Activated CD4-positive, alpha-beta T cell treated with anti-CD3 and anti-CD28 coated beads, Interleukin-2, amount 50 U/mL, for 24 hours (primary cell): ENCODE measurements at places on chromosomes 16 and 17.

- DNase-seq: no peak
Measured at GRCh38 chr17:74860872-74861661, 1.4 kb upstream of the GRIN2C start.

DNA sequence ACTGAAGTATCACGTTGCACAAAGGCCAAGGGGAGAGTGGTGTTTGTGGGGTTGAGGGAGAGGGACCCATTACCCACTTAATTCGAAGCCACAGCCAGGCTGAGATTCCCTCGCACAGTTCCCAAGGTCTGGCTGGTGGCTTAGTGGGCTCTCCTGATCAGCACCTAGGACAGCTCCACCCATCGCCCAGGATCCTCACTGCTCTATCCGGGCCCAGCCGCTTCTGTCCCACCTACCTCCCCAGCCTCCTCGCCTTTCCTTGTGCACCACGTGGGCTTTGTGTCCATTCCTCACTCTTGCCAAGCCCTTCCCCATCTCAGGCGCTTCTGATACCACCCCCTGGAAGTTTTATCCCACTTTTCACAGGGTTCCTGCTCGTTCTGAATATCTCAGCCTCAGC lies 163.5 kb downstream of the CCT6B start:
- DNase-seq: no peak

DNA sequence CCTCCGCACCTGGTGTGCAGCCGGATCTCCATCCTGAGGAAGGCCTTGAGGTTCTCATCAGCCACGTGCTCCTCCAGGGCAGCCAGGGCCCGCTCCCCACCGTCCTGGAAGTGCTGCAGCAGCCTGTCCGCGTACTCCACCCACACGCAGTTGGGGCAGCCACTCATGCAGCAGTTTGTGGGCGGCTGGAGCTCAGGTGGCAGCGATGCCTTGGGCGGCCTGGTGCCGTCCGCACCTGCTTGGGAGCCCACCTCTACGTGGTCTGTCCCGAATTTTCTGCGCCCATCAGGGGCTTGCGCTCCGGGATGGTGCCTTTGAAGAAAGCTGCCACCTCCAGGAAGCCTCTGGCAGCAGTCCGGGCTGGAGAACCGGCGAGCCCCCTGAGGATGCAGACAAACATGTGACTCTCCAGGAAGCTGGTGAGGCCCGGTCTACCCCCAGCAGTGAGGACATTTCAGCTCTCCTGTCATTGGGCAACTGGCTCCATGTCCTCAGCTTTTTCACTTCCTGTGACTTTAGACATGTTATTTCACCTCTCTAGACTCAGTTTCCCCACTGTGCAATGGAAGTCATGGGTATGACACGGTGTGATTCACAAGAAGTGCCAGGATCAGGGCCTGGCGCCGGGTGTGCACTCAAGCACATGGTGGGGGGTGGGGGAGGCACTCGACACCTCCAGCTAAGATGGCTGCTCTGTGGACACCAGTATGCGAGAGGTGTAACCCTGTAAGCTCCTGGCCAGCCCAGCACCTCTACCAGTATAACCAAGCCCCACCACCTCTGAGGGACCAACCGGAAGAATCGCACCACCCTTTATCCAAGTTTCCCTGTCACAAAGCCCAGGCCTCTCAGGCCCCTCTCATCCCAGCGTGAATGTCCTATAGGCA lies 957 bp downstream of the OXLD1 start:
- peak; percentile 62 for DNase-seq

DNA sequence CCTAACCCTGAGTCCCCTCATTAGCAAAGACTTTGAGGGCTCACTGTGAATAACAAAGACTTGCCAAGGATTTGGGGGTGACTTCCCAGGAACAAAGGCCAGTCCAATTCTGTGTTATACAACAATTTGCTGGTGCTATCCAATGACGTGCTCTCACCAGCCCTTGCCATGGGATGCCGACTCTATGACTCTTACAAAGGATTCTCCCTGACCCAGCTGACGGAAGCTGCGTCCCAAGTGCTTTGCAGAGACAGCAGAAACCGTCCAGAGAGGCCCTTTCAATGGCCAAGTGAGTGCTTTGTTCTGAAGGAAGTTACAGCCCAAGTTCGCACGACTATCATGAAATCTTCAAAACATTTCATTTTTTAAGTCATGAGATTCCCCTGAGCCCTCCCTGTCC lies 345.3 kb upstream of the TNRC6C start:
- DNase-seq: no peak

DNA sequence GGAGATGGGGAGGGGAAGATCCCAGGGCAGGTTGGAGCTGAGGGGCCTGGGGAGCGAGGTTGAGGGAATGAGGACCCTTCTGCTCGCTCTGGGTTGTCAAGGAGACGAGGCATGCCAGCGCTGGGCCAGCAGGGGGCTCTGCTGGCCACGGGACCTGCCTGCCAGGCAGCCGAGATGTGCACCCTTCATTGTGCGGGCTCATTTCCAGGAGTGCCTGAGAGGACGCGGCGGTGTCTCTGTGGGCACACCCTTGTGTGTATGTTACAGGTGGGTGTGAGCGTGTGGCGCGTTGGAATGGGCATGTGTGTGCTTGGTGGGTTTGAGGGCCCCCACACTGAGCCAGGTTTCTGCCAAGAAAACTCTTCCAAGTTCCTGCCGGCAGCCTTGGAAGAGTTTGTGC lies 15.9 kb downstream of the ARHGAP23 start:
- DNase-seq: peak; percentile 37

- no peak for DNase-seq
Measured at GRCh38 chr17:50130559-50131305, 772 bp upstream of the SAMD14 start.

- no peak for DNase-seq
Measured at GRCh38 chr17:72938482-72938881, 154.0 kb downstream of the SLC39A11 start.
